Esophagus squamous epithelium (tissue), 5 donors: ENCODE measurements at places on chromosomes 4 and X.

DNA sequence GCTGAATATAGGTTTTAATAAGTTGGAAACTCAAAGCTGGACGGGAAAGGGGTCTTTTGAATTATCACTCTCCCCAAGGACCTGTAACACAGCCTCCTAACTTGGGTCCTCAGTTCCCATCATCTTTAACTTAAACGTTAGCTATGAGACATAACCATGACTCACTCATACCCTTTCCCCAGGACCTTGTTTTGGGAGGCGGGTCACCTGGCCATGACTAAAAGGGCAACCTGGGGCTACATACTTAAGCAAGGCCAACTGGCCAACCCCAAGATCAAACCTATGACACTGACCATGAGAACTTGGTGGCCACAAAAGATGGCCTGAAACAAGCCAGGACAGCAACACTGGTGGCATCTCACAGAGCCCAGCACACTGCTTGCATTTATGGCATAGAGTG is 89.0 kb downstream of the SH3KBP1 start:
- no peak for DNase-seq

- DNase-seq: no peak
Observed at GRCh38 chr4:77202491-77202890, 45.5 kb downstream of the CCNG2 start.

DNA sequence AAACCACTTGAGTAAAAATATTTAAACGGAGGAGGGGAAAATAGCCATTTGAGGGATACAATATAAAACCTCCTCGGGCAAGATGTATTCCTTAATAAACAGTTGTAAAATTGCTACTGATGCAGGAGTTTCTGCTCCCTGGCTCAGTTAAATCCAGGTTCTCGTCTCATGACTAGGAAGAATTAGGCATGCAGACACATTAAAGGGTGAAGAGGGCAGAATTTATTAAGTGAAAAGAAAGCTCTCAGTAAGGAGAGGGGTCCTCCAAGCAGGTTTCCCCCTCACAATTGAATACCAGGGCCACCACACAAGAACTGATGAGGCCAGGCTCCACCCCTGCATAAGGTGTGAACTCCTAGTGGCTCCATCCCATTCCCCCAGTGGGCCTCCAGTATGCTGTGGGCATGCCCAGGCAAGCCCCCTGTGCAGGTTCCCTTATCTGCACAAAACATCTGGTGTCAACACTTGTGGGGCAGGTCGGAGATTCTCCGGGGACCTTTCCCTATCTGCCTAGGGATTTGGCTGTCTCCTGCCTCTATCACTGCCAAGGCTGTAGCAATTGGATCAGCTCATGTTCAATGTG is 80.4 kb downstream of the HS6ST2 start:
- no peak for DNase-seq

- no peak for DNase-seq
Observed at GRCh38 chr4:159966746-159967145, 863.9 kb downstream of the RAPGEF2 start.

- no peak for DNase-seq
Observed at GRCh38 chr4:7165874-7166201, 26.5 kb upstream of the SORCS2 start.

- DNase-seq: no peak
Observed at GRCh38 chrX:22467571-22467970, 194.9 kb downstream of the CBLL2 start.

DNA sequence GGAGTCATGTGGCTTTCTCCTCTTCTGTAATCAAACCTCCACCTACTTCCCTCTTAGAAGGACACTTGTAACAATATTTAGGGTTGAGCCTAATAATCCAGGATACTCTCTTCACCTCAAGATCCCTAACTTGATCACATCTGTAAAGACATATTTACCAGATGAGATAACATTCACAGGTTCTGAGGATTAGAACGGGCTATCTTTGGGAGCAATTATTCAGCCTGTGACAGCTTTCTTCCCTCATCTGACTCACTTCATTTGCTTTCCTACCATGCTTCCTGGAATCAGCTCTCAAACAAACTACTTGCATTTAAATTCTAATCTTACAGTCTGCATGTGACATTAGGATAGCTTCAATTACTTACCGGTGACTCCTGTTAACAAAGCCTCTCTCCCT is 133.5 kb upstream of the NDST3 start:
- DNase-seq: no peak

DNA sequence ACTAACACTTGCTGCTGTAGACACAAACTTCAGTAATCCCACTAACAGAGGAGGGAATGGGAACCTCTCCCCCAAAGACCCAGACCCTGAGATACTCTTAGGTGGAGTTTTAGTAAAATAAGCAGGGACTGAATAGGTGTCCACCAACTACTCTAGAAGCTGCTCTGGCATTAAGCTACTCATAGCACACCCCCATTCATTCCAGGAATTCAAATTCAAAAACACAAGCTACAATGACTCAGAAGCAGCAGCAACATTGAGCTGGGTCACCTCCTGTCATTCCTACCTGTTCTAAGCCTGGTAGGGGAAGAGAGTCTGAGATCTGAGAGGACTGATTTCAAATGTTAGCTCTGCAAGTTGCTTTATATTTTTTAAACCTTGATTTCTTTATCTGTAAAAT is 135.4 kb upstream of the FRMPD4 start:
- DNase-seq: no peak

GRCh38 chrX:39476604-39477021 is 621.1 kb downstream of the BCOR start:
- no peak for DNase-seq

- DNase-seq: no peak
Observed at GRCh38 chrX:47321386-47321785, 49.0 kb upstream of the ZNF157 start.

- DNase-seq: no peak
Observed at GRCh38 chr4:168319486-168320019, 1.0 kb upstream of the DDX60 start.

DNA sequence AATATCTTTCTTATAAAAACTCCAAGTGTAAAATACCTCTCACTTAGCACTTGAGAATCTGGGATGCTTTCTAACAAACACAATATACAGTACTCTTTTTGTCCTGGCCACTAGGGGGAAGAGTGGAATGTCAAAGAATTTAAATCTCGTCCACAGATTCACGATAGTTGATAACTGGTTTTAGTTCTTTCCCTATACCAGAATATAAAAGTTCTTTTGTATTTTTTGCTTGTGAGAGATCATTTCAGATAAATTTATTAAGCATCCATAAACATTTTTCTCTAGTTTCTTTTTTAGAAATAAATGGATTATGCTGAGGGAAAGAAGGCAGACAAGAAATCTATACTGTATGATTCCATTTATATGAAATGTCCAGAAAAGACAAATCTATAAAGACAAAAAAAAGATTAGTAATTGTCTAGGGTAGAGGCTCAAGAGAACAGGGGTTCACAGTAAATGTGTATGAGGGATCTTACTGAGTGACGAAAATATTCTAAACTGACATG is 50.4 kb downstream of the MGARP start:
- DNase-seq: no peak

GRCh38 chr4:128006592-128006991 is 41.4 kb downstream of the ABHD18 start:
- no peak for DNase-seq

GRCh38 chrX:87728459-87728858 is 210.9 kb downstream of the KLHL4 start:
- no peak for DNase-seq

- DNase-seq: no peak
Observed at GRCh38 chr4:156969101-156969500, 2.5 kb downstream of the PDGFC start.

DNA sequence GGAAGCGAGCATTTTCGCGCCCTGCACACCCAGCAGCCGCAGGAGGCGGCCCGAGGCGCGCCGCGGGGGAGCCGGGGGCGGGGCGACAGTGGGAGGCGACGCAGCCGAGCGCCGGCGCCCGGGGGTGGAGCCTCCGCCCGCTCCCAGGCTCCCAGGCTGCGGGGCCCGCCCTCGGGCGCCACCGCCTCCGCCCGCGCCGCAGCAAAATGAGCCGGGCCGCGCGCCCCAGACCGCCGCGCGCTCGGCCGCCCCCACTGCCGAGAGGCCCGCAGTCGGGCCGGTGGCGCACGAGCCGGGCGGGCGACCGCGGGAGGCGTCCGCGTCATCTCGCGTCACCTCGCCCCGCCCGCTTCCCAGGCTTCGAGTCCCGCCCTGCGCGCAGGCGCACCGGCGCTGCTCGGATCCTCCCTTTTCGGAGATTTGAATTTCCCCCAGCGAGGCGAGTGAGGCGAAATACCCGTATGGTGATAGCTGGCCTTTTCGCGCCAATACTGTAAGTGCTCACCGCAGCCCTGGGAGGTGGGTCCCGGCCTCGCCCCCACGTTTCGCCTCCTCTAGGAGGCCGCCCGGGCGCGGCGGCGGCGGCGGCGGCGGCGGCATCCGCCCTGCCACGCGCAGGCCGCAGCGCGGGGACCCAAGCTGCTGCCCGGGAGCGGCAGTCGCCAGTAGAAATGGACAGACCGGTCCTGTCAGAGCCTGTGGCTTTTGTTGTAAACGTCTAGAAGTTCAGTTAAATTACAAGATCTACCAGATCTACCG is at the start of gene TMEM187:
TSS of gene TMEM187 (plus strand) at position 387 of the 759 bp plus-strand sequence. CDS start 9,309 bp downstream, outside the sequence.
- no peak for DNase-seq

GRCh38 chr4:75513526-75514130 is 575 bp downstream of the RCHY1 start:
- no peak for DNase-seq

DNA sequence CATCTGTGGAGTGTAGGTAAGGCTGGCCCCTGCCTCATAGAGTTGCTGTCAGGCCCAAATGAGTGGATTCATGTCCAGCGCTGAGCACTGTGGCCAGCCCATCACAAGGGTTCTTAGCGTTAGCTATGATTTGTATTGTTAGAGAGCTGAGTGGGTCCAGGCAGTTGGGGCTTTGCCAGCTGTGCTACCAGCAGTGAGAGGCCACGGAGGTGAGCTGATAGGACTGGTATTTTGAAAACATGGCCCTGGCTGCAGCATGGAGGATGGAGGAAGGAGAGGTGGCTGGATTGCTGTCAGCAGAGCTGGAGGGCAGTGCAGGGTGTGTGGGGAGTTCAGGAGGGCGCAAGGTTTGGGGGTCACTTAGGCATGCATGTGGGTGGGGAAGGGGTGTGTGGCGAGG is 69.8 kb downstream of the PSAPL1 start:
- DNase-seq: no peak

DNA sequence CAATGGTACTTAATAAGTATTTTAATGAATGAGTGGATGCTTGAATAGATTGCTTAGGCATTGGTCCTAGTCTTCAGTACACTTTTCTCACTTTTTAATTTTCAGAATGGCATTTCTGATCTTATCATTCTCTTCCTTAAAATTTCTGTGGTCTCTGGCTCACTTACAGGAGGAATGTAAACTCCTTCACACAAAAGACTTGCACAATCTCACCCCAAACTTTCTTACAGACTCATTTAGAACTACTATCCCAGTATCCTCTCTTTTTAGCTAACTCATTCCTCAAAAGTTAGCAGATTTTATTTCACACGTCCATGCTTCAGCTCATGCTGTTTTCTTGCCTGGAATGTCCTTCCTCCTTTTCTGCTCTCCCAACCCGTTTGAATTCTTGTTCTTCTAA is 350.1 kb downstream of the GRXCR1 start:
- no peak for DNase-seq

- DNase-seq: no peak
Observed at GRCh38 chr4:3514806-3515501, 17.3 kb downstream of the LRPAP1 start.

DNA sequence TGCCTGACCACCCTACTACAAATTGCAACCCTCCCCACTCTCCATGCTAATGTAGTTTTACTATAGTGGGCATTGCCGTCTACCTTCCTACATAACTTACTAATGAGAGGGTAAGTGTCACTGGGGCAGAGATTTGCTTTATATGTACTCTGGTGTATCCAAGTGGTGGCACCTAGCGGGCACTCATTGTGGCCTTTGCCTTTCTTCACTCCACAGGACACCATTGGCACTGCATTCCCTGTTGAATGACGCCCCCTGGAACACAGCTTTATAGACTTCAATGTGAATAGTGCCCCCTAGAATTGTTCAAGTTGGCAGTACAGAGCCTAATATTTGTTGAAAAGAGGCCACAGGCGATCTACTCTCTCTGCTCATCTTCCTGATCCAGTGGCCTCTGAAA is 215.8 kb downstream of the MID1IP1 start:
- no peak for DNase-seq

- no peak for DNase-seq
Observed at GRCh38 chr4:120718979-120719566, 203.5 kb downstream of the PRDM5 start.

DNA sequence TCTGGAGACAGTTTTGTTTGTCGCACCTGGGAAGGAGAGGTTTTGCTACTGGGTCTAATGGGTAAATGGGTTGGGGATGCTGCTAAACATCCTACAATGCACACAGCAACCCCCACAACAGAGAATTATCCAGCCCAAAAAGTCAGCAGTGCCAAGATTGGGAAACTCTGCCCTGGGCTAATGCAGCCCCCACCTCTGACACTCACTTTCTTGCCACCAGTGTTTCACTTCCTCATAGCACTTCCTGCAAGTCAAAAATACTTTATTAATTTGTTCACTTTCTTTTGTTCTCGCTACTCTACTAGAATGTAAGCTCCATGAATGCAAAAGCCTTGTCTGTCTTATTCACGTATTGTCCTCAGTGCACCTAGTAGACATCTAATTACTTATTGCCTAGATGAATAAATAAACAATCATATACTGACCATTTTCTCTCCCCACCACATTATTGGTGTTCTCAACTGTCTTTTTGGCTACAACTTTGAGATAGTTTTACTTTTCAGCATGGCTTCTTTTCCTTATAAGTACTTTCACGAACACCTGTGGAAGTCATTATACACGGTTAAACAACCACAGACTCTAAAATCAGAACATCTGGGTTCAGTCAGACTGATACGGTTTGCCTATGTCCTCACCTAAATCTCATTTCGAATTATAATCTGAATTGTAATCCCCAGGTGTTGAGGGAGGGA is 82.0 kb upstream of the PITX2 start:
- no peak for DNase-seq

- no peak for DNase-seq
Observed at GRCh38 chr4:7214359-7214758, 22.0 kb downstream of the SORCS2 start.

DNA sequence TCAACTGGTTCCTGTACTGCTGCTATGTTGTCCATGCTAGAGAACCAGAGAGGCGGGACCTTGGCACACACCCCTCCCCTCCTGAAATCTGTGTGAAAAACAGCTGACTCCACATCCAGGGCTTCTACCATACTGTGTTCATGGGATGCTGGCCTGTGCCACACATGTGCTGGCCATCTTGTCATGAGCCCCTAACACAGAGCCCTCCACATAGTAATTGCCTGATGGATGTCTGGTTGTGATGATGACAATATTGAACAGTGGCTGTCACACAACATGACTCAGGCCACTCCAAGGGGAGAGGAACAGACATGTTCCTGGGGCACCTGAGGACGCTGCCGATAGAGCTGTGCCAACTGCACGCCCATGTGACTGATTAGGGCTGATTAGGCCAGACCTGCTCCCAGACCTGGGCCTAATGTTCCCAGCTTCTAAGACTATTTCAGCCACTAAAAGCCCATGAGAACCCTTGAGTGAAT is 13.1 kb downstream of the SLC25A5 start:
- no peak for DNase-seq

GRCh38 chrX:118254611-118255010 is 91.3 kb upstream of the WDR44 start:
- no peak for DNase-seq
